Vein endothelial cell (primary cell): ENCODE measurements at places on chromosomes 1 and 21. TPM values are rescaled to one million over a fixed set of nuclear protein-coding genes. Genes with fewer than 3 reads are reported as not detected.

SPRR2A gene
- not detected in 2 replicates for total RNA-seq

CFHR1 gene
- 0.48 TPM in 1 of 2 replicates, not detected in the other for total RNA-seq

ZNF695 gene
- 0.98 and 3.0 TPM in 2 replicates for total RNA-seq

NBPF4 gene
- total RNA-seq, result not detected in 2 replicates

UQCRHL gene
- total RNA-seq, result 1.6 and 1.8 TPM in 2 replicates

AKR7A3 gene
- 0.57 and 0.65 TPM in 2 replicates for total RNA-seq

MYOG gene
- total RNA-seq, result not detected in 2 replicates

RPAP2 gene
- 5.6 and 16.4 TPM in 2 replicates for total RNA-seq

C1orf53 gene
- total RNA-seq, result 1.3 and 1.9 TPM in 2 replicates

CHODL gene
- total RNA-seq, result 0.10 TPM in 1 of 2 replicates, not detected in the other

APCS gene
- total RNA-seq, result not detected in 2 replicates

CLIC6 gene
- under 0.01 TPM in 1 of 2 replicates, not detected in the other for total RNA-seq

PPM1J gene
- total RNA-seq, result 0.98 and 1.1 TPM in 2 replicates

LENEP gene
- 0.67 and 1.3 TPM in 2 replicates for total RNA-seq

SPRR1B gene
- not detected in 2 replicates for total RNA-seq

INSRR gene
- not detected in 2 replicates for total RNA-seq

MATN1 gene
- under 0.01 TPM in 1 of 2 replicates, not detected in the other for total RNA-seq

FCMR gene
- total RNA-seq, result 0.38 TPM in 1 of 2 replicates, not detected in the other

KCNE2 gene
- not detected in 2 replicates for total RNA-seq

ADAMTS1 gene
- 21.2 and 26.9 TPM in 2 replicates for total RNA-seq

AIM2 gene
- total RNA-seq, result not detected in 2 replicates

AMY1B gene
- total RNA-seq, result not detected in 2 replicates

LCE2A gene
- not detected in 2 replicates for total RNA-seq

TAS1R3 gene
- 0.38 and 0.65 TPM in 2 replicates for total RNA-seq

KIF26B gene
- total RNA-seq, result 0.65 and 0.67 TPM in 2 replicates

LRRC38 gene
- total RNA-seq, result not detected in 2 replicates

HMCN1 gene
- total RNA-seq, result 3.6 and 10.1 TPM in 2 replicates

AMY1C gene
- not detected in 2 replicates for total RNA-seq

PPIAL4G gene
- not detected in 2 replicates for total RNA-seq

SYCP1 gene
- not detected in 2 replicates for total RNA-seq

PPFIA4 gene
- under 0.01 and 0.65 TPM in 2 replicates for total RNA-seq

PLA2G2C gene
- total RNA-seq, result not detected in 2 replicates

LCE3E gene
- not detected in 2 replicates for total RNA-seq
